A172 (cell line): ENCODE measurements at places on chromosomes 4 and X.

DNA sequence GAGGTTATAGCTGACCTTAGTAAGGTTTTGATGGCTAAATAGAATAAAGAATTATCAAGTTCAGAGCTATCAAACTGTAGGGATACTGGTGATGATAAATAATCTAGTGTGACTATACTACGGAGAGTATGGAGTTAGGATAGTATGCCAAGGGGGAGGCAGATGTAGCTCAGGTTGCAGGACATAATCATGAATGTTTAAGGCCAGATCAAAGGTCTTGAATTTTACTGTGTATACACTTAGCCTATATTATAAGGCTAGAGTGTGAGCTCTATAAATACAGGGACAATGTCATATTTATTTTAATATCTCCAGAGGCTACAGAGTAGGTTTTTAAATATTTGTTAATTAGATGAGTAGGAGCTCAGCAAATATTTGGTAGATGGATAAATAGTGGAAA is 131.1 kb upstream of the STIM2 start:
- DNase-seq = no peak

GRCh38 chrX:149433451-149433850 is 71.7 kb downstream of the IDS start:
- DNase-seq = no peak

DNA sequence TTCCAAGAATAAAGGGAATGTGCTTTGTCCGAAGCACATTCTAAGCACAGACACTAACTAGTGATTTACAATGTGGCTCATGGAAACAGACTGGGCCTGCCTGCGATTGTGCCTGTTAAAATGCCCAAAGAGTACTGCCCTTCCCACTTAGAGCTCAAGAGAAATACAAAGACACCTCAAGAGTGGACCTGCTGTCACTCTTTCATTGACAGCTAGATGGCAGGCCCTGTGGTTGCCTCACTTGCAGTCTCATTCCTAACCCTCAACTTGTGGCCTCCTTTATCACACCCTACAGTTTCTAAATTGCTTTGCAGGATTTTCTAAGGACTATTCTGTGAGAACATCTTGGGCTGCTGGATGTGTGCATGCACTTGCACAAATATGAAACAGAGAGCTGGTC is 331.0 kb upstream of the EMCN start:
- no peak for DNase-seq

DNA sequence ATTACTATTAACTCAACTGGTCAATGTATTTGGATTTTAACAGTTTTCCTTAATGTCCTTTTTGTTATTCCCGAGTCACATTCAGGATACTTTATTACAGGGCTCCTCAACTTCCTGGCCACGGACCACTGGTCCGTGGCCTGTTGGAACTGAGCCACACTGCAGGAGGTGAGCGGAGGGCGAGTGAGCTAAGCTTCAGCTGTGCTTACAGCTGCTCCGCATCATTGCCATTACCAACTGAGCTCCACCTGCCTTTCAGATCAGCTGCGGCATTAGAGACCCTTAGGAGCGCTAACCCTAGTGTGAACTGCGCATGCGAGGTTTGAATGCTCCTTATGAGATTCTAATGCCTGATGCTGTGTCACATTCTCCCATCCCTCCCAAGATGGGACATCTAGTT is 591.7 kb downstream of the CCSER1 start:
- no peak for DNase-seq

- no peak for DNase-seq
These were observed 32.7 kb upstream of the NKRF start for GRCh38 chrX:119638725-119639471.

- DNase-seq = no peak
These were observed 44.8 kb downstream of the MOB1B start for GRCh38 chr4:70946939-70947338.

- DNase-seq = no peak
These were observed 270.1 kb downstream of the NLGN4X start for GRCh38 chrX:5958523-5958922.
